Mammary microvascular endothelial cell (primary cell): ENCODE measurements at places on chromosomes 2 and 18. TPM values are rescaled to one million over a fixed set of nuclear protein-coding genes. Genes with fewer than 3 reads are reported as not detected.

The LYG2 gene
- not detected in 2 replicates for total RNA-seq

The CSRNP3 gene
- under 0.01 and 0.05 TPM in 2 replicates for total RNA-seq

The COL4A3 gene
- total RNA-seq, result not detected in 2 replicates

The ANKRD29 gene
- 1.5 and 2.2 TPM in 2 replicates for total RNA-seq

The KLHL41 gene
- total RNA-seq, result not detected in 2 replicates

The BMP10 gene
- total RNA-seq, result not detected in 2 replicates

The BCL2 gene
- 0.10 and 0.27 TPM in 2 replicates for total RNA-seq

The NLRC4 gene
- not detected in 2 replicates for total RNA-seq

The NEUROD1 gene
- total RNA-seq, result not detected in 2 replicates

The PSMD1 gene
- total RNA-seq, result 131 TPM in 2 replicates

The CD28 gene
- total RNA-seq, result not detected in 2 replicates

The TWIST2 gene
- total RNA-seq, result 0.10 and 0.20 TPM in 2 replicates

The CHRNG gene
- total RNA-seq, result not detected in 2 replicates

The ANKRD62 gene
- not detected in 2 replicates for total RNA-seq

The STAT4 gene
- total RNA-seq, result 0.27 TPM in 1 of 2 replicates, not detected in the other

The ANKZF1 gene
- total RNA-seq, result 13.6 and 16.9 TPM in 2 replicates

The ELOA2 gene
- not detected in 2 replicates for total RNA-seq

The GPR75 gene
- 0.27 and 0.94 TPM in 2 replicates for total RNA-seq

The LRP2 gene
- not detected in 2 replicates for total RNA-seq

The C18orf63 gene
- total RNA-seq, result 0.07 TPM in 1 of 2 replicates, not detected in the other

The PJVK gene
- total RNA-seq, result not detected in 2 replicates

The NFATC1 gene
- 9.4 and 11.2 TPM in 2 replicates for total RNA-seq

The CCDC148 gene
- 0.20 TPM in 1 of 2 replicates, not detected in the other for total RNA-seq

The UGT1A5 gene
- not detected in 2 replicates for total RNA-seq

The EFR3B gene
- total RNA-seq, result 0.67 and 0.79 TPM in 2 replicates

The AOX1 gene
- 16.0 and 21.0 TPM in 2 replicates for total RNA-seq

The GAL3ST2 gene
- not detected in 2 replicates for total RNA-seq

The PTGR3 gene
- total RNA-seq, result 23.1 and 27.2 TPM in 2 replicates

The MC5R gene
- total RNA-seq, result not detected in 2 replicates

The CD8A gene
- not detected in 2 replicates for total RNA-seq

The RIT2 gene
- total RNA-seq, result not detected in 2 replicates

The MC4R gene
- not detected in 2 replicates for total RNA-seq

The TRABD2A gene
- total RNA-seq, result 0.60 and 2.9 TPM in 2 replicates

The MYO3B gene
- 0.20 TPM in 1 of 2 replicates, not detected in the other for total RNA-seq

The GNLY gene
- not detected in 2 replicates for total RNA-seq

The XRCC5 gene
- 203 and 209 TPM in 2 replicates for total RNA-seq

The SGPP2 gene
- not detected in 2 replicates for total RNA-seq

The SLC4A5 gene
- 0.05 and 0.07 TPM in 2 replicates for total RNA-seq

The GCA gene
- total RNA-seq, result 11.3 and 13.6 TPM in 2 replicates

The EPC2 gene
- total RNA-seq, result 10.3 and 15.1 TPM in 2 replicates

The CDK15 gene
- 0.07 TPM in 1 of 2 replicates, not detected in the other for total RNA-seq

The UGT1A7 gene
- total RNA-seq, result not detected in 2 replicates

The SAG gene
- not detected in 2 replicates for total RNA-seq

The ANKRD53 gene
- total RNA-seq, result 0.73 and 0.79 TPM in 2 replicates

The FSIP2 gene
- total RNA-seq, result 0.20 TPM in 1 of 2 replicates, not detected in the other
